ENCODE measurements at places on chromosomes 1 and 21. TPM values are rescaled to one million over a fixed set of nuclear protein-coding genes. Genes with fewer than 3 reads are reported as not detected.

UMODL1 gene
- not detected for total RNA-seq

RHD gene
- total RNA-seq: not detected

PATJ gene
- 5.4 TPM for total RNA-seq

PGLYRP3 gene
- total RNA-seq: not detected

KCNJ9 gene
- total RNA-seq: not detected

PODN gene
- total RNA-seq: not detected

PFDN2 gene
- 111 TPM for total RNA-seq

RAB42 gene
- 3.2 TPM for total RNA-seq

SDF4 gene
- total RNA-seq: 196 TPM

ACTL8 gene
- total RNA-seq: 0.39 TPM

RNU1-1 gene
- not detected for total RNA-seq

FTCD gene
- total RNA-seq: not detected

AMPD1 gene
- total RNA-seq: not detected

VPS26C gene
- total RNA-seq: 83.7 TPM

SZT2 gene
- 15.2 TPM for total RNA-seq

GUCA2B gene
- total RNA-seq: not detected

SH2D1B gene
- total RNA-seq: 0.71 TPM

DPT gene
- total RNA-seq: not detected

MTARC1 gene
- 0.59 TPM for total RNA-seq

HAO2 gene
- not detected for total RNA-seq

DENND2D gene
- total RNA-seq: 10.2 TPM

PDZK1 gene
- 8.8 TPM for total RNA-seq

GNAT2 gene
- not detected for total RNA-seq
